ENCODE measurements at places on chromosomes 1 and 21. TPM values are rescaled to one million over a fixed set of nuclear protein-coding genes. Genes with fewer than 3 reads are reported as not detected.

DNA sequence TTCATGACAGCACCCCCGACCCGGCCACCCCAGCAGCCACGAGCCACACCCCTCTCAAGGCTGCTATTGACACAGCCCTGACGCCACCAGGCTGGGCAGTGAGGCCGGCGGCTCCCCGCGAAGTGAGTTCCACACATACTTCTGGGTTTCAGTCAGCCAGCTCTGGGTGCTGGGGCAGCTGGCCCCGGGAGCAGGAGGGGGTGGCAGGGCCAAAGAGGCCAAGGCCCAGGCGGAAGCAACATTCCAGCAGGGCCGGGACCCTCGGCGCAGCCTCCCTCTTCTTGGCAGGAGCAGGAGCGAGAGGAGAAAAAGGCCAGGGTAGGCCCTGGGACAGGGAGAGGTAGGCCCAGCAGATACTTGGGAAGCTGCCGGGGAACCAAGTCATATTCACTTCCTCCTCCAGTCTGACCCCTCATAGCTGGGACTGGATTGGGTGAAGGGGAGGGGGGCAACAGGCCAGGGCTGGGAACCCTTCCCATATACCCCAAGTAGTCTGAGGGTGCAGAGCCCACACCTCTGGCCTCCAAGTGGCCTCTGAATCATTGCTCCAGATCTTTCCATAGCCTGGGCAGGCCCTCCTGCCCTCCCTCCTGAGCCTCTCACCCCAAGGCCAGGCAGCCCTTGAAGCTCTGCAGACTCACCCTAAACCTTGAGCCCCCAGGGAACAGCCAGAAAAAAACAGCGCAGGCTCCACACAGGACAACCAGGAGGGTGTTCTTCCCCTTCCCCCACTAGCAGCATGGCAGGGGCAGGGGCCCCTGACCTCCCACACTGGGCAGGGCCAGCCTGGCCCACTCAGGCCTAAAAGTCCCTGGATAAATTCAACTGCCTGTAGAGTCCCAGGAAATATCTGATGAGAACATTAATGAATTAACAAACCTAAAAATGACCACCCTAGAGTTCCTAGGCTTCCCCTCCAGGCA is 5.7 kb downstream of the HSPG2 start:
- DNase-seq = no peak

DNA sequence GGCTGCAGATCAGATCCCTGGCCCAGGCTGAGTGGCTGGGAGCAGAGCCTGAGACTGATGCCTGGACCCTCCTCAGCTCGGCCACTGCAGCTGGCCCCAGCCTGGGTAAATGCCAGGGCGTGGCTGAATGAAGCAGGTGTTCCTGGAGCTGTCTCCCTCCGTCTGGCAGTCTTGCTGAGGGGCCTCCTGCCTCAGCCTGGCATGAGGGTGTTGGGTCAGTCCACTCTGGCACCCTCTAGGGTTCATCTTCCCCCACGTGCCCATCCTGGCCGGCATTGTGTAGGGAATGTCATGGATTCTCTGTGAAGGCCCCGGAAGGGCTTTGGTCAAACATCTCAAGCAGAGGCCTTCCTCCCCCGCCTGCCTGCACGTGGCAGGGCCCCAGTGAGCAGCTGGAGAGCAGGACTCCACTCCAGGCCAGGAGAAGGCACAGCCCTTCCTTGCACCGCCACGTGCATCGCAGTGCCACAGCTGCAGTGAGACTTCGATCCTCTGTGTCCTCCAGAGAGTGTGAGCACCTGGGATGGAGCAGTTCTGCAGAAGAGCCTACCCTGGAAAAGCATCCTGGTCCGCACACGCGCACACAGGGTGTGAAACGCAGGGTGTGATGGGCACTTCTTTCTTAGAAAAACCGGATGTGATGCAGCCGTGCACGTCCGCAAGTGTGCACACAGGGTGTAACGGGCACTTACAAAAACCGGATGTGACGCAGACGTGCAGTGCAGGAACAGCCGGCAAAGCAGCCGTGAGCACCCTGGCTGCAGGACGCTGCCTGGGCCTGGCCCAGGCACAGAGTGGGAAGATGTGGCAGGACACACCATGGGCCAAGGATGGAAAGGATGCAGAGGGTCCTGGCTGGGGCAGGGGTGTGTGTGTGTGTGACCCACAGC is 4.6 kb upstream of the KRTAP10-4 start:
- DNase-seq = no peak

DNA sequence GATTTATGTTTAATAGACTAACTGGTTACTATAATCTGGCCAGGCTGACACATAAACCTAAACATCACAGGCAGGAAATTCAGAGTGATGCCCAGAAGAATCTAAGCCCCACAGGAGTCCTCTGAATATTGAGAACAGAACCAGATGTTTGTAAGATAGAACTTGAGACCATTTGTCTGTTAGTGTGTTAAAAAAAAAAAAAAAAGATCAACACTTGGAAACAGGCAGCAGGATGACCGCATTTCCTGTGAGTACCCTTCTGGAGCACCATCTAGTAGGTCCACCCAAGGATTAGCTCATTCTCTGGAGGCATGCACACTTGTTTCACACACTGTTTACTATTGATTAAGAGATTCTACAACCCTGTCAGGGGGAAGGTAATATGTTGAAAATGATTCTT is 111.4 kb upstream of the VANGL1 start:
- no peak for DNase-seq

DNA sequence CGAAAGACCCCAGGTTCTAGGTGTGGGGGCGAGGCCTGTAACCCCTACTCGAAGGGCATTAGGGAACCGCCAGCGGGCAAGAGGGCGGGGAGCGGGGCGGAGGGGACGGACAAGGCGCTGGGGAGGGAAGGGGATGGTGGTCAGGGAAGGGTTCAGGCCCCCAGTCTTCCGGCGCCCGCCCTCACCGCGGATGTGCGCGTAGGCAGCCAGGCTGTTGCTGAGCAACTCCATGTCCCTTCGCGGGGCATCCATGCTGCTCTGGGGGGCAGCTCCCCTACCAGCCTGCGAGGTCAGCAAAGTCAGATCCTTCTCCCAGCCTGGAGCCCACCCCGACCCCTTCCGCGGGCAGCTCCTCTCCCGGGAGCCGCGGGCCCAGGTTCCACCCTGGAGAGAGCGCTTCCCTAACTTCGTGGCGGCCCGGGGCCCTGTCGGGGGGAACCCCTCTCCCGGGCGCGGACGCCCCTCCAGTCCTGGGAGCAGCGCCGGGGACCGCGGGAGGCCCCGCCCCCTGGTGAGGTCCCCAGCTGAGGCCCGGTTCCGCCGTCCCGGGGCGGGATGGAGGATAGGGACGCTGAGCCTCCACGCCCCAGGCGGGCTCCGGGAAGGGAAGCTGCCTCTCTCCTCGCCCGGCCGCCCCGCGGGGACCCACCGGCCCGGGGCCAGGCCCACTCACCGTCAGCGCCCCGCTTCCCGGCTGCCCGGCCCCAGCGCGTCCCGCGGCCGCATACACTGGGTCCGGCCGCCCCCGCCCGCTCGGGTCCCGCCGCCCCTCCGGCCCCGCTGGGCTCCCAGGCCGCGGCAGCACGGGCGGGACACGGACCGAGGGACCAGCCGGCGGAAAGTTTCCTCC is 434 bp downstream of the EVA1B start:
- DNase-seq = no peak

DNA sequence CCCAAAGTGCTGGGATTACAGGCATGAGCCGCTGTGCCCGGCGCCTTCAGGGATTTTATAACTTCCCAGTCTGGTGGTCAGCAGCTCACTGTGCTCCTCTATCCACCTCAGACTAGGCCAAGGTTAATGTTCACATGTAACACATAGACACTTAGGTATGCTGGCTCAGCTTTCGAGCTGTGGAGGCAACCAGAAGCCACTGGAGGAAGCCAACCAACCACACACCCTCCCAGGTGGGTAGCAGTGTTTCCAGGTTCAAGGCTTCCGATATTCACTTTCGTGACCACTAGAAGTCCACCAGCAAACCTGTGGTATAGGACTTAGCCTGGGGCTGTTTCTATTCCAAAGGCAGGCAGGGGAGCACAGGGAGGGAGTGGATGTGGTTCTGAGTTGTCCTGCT is 255.9 kb upstream of the KIAA0040 start:
- DNase-seq = no peak

GRCh38 chr1:238953448-238954010 is 432.8 kb upstream of the CHRM3 start:
- no peak for DNase-seq

DNA sequence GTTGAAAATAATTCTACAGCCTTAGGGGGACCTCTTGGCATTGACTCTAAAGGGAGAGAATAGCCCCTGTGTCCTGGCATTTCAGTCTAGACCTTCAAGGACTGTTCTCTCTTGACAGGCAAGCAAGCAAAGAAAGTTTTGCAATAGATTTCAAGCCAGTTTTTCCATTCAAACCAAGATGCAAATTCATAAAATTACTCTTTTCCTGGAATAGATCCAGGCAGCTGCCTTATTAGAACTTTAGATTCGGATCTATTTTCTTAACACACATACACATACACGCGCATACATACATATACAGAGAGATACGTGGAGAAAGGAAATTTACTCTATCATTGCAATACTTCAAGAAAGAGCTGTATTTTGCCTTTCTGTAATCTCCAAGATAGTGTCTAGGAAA is 129.4 kb downstream of the EDEM3 start:
- no peak for DNase-seq

GRCh38 chr21:39763272-39763970 is 18.4 kb downstream of the IGSF5 start:
- DNase-seq = no peak

- no peak for DNase-seq
Measured at GRCh38 chr1:201455098-201455497, 13.9 kb downstream of the PHLDA3 start.

DNA sequence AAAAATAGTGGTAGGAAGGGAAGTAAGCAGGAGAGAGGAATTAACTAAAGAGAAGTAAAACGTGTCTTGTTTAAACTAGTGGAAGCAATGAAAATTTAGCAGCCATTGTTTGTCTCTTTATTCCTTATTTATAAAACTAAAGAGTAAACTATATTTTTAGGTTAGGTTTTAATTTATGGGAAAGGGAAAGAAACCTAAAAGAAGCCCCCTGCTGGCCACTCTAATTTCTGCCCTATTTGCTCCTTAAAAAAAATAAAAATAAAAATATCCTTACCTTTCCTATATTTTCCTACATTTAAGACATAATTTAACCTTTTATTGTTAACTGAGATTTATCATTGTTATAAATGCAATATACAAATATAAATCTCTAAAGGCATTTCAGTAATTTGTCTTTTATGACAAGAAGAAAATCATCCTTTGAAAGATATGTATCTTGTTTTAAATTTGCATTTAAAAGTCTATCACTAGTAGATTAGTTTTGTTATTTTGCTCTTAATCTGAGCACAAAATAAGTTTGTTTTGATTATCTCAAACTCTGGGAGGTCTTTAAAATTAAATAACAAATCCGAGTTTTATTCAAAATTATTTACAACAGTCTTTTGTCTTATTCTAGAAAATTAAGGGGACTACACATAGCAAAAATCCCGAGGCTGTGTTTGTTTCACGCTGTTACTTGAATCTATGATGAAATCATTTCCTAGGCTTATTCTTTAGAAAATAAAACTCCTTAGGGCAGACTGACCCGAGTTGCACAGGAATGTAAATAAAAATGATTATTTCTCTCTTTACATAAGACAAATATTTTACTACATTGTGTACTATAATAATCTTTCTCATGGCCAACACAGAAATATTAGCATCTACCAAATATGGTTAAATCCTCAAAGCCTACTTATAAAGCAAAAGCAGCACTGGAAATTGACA is 201.7 kb downstream of the NRIP1 start:
- DNase-seq = no peak

GRCh38 chr21:37257967-37258877 is 8.9 kb downstream of the VPS26C start:
- no peak for DNase-seq

GRCh38 chr21:33847588-33848248 is 67.9 kb downstream of the ATP5PO start:
- DNase-seq = peak; percentile 50

GRCh38 chr1:226047495-226047894 is 15.0 kb upstream of the H3-3A start:
- no peak for DNase-seq

GRCh38 chr1:200029822-200030152 is 2.3 kb downstream of the NR5A2 start:
- no peak for DNase-seq

- no peak for DNase-seq
Measured at GRCh38 chr1:201517631-201518030, 10.7 kb upstream of the CSRP1 start.

GRCh38 chr1:245671966-245672767 is 517.4 kb downstream of the KIF26B start:
- no peak for DNase-seq

- no peak for DNase-seq
Measured at GRCh38 chr1:45973121-45973520, 159.3 kb downstream of the PIK3R3 start.

- no peak for DNase-seq
Measured at GRCh38 chr1:198086051-198086745, 70.6 kb upstream of the NEK7 start.

DNA sequence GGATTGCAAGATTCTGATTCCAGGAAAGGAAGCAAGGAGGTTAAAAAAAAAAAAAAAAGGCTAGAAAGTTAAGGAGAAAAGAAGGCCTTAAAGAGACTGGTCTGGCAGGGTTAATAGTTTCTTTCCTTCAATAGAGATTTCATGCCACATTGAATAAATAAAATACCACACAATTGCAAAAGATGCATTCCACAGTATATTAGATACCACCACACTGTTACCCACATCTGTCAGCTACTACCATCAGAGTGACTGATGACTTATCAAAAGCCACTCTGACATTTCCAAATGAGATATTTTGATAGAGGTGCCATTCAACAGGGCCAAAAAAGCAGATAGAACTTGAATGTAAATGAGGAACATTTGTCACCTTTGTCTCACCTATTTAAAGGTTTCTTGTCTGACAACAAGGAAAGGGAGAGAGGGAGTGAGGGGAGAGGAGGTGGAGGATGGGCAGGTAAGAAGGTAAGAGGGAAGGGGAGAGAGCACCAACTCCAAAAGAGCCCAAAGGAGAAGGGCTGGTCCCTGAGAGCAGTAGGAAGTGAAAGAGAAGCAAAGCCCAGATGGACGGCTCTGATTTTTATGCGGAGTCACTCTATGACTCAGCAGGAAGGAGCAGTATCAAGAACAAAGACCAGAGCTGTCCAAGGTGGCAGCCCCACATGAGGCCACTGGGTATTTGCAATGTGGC is 38.3 kb downstream of the LRRN2 start:
- no peak for DNase-seq

- no peak for DNase-seq
Measured at GRCh38 chr1:158691907-158692306, 5.4 kb upstream of the SPTA1 start.

S100A7A gene
- not detected for total RNA-seq

NBPF9 gene
- 27.6 TPM for total RNA-seq

BLACAT1 gene
- not detected for total RNA-seq

Measured in chondrocyte (in vitro differentiated cells).